ENCODE measurements at places on chromosomes 4 and X.

- DNase-seq, result no peak
Measured at GRCh38 chr4:84957514-84958420, 8.7 kb downstream of the WDFY3 start.

GRCh38 chr4:150268444-150268843, 190.2 kb downstream of the DCLK2 start:
- DNase-seq, result no peak

- no peak for DNase-seq
Measured at GRCh38 chr4:98510340-98510739, 148.1 kb downstream of the TSPAN5 start.

DNA sequence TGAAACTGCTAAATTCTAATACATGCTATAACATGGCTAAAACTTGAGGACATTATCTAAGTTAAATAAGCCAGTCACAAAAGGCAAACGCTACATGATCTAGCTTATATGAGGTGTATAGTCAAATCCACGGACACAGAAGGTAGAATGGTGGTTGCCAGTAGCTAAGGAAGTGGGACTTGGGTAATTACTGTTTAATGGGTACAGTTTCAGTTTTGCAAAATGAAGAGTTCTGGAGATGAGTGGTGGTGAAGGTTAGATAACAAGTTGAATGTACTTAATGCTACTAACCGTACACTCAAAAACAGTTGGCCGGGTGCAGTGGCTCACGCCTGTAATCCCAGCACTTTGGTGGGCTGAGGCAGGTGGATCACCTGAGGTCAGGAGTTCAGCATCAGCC, 644.5 kb upstream of the DIPK2B start:
- no peak for DNase-seq

- no peak for DNase-seq
Measured at GRCh38 chr4:112664611-112665010, 27.7 kb downstream of the LARP7 start.

DNA sequence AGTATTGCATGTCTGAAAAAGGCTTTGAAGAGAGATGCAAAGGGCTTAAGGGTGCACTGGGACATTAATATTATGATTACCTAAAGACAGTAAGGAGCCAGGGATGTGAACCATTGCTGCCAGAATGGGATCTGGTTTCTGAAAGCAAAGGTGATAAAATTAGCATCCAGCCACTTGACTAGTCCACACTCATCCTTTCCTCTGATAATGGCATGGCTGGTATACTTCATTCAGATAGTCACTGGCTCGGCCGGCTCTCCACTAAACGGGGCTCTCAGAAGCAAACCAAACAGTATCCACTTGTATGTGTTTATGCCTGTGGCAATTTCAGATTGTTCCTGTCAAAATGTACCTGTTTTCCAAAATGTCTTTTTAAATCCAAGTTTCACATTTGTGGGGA, 46.4 kb downstream of the MAMLD1 start:
- no peak for DNase-seq

- DNase-seq, result no peak
Measured at GRCh38 chr4:102180046-102180445, 165.2 kb downstream of the SLC39A8 start.

DNA sequence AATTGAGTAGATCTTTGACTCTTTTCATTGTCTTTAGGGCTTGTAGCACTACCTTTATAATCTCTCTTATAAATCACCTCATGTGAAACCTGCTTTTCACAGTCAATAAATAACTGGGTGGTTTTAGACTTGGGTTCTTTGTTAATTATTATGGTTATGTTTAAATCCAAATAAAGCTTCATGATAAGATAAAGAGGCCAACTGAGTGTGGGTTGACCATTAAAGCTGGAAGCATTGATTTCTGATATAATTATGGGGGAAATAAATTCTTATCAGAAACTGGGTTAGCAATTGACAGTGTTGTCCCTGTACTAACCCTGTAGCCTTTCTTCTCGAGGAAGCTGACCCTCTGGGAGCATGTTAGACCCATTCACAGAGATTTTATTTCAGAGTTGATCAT, 384.7 kb upstream of the LCORL start:
- no peak for DNase-seq

GRCh38 chr4:8247047-8247930, 22.3 kb upstream of the HTRA3 start:
- DNase-seq, result no peak

DNA sequence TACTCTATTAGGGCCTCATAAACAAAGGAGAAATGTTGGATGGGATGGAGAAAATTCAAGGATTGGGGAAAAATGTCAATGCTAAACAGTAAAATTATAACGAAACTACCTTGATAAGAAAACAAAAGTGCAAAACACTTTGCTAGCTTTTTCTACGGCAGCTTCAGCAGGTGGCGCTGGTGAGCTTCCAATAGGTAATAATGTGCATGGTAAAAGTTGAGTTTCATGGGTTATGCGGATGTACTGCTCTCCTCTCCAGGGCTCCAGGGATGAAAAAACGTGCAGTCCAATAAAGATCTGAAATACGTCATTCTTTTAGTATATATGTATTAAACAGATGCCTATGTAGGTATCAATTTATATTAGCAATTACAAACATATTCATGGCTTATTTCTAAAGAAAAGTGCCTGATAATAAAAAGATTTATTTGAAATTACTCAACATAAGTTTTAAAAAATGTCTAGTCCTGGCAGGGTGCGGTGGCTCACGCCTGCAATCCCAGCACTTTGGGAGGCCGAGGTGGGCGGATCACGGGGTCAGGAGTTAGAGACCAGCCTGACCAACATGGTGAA, 239.6 kb downstream of the GRXCR1 start:
- no peak for DNase-seq

All from activated CD8-positive, alpha-beta memory T cell treated with anti-CD3 and anti-CD28 coated beads for 24 hours (primary cell).